Lower lobe of right lung (tissue), 2 donors: ENCODE measurements at places on chromosomes 2 and 18. TPM values are rescaled to one million over a fixed set of nuclear protein-coding genes. Genes with fewer than 3 reads are reported as not detected.
A peak's percentile ranks its signal among the peaks of the same experiment; 100 is the strongest.

DNA sequence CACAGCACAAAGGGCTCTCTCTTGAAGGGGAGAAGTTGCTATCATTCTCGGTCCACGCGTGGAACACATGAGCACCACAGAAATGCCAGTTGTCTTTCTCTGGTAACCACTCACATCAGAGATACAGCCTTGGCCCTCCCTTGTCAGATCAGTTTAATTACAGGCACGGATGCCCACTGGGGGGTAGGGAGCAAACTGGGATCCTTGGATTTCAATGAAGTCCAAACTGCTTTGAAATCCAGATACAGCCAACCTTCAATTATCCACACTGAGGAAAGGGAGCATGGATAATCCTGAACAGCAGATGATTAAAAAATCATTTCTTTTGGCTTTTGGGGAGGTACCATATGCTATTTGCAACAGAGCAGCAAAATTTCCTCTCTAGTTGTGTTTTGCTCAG, 63.7 kb upstream of the DAPL1 start:
- peaks cover 4% of the 10 kb centered on the region for H3K4me1 ChIP-seq
- no peak overlapping the region for H3K4me3 ChIP-seq
- DNase-seq, result no peak
- H3K36me3 ChIP-seq, result no peaks in the 10 kb centered on the region
- H3K27me3 ChIP-seq, result no peaks in the 10 kb centered on the region

- no peak for DNase-seq
- peak overlapping the region; percentile 9 for H3K4me3 ChIP-seq
- no peaks in the 10 kb centered on the region for H3K27me3 ChIP-seq
- H3K36me3 ChIP-seq, result no peaks in the 10 kb centered on the region
- no peak overlapping the region for H3K27ac ChIP-seq
Measured at GRCh38 chr2:195659982-195660890, 3.2 kb downstream of the SLC39A10 start.

GRCh38 chr2:218858671-218859555, 692 bp upstream of the WNT6 start:
- no peak overlapping the region for H3K27ac ChIP-seq
- peaks cover 73% of the 10 kb centered on the region for H3K27me3 ChIP-seq
- H3K4me1 ChIP-seq, result peaks cover 16% of the 10 kb centered on the region
- no peaks in the 10 kb centered on the region for H3K36me3 ChIP-seq
- peak overlapping the region; percentile 32 for H3K4me3 ChIP-seq

DNA sequence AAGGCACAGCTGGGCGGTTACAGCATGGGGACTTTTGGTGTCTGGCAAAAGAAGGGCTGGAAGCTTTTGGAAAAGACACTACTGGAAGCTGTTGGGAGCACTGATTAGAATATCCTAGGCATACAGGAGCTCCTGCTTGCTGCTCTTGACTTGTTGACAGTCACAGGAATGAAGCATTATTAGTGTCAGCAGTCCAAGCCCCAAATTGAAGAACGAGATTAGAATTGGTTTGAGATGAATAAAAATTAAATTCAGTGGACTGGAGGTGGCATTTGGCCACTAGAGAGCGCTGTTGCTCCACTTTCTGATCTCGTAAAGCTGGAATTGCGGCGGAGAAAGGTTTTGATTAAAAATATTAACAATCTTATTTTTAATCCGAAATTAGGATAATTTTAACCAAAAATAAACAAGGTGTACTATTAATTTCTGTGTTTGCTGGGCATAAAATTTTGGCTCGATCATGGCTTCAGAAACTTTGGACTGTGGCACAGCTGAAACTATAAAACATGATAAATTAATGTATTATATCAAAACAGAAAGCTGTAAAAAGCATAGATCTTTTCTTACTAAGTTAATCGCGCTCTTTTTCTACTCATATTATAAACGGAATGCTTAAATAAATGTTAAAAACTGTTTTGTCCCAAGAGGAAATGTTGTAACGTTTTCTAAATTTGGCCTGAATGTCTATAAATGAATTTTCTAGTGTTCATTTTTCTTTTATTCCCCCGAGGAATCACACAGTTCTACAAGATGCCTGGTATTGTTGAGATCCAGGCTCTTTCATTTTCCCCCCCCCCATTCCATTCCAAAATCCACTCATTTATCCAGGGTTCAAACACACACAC, 2.4 kb upstream of the HOXD8 start:
- peaks cover 29% of the 10 kb centered on the region for H3K4me1 ChIP-seq
- no peak overlapping the region for H3K27ac ChIP-seq
- peaks cover 96% of the 10 kb centered on the region for H3K27me3 ChIP-seq
- H3K36me3 ChIP-seq, result no peaks in the 10 kb centered on the region

GRCh38 chr2:109316091-109316490, 187.1 kb downstream of the SH3RF3 start:
- DNase-seq, result no peak
- H3K27ac ChIP-seq, result no peak overlapping the region
- H3K4me3 ChIP-seq, result no peak overlapping the region

DNA sequence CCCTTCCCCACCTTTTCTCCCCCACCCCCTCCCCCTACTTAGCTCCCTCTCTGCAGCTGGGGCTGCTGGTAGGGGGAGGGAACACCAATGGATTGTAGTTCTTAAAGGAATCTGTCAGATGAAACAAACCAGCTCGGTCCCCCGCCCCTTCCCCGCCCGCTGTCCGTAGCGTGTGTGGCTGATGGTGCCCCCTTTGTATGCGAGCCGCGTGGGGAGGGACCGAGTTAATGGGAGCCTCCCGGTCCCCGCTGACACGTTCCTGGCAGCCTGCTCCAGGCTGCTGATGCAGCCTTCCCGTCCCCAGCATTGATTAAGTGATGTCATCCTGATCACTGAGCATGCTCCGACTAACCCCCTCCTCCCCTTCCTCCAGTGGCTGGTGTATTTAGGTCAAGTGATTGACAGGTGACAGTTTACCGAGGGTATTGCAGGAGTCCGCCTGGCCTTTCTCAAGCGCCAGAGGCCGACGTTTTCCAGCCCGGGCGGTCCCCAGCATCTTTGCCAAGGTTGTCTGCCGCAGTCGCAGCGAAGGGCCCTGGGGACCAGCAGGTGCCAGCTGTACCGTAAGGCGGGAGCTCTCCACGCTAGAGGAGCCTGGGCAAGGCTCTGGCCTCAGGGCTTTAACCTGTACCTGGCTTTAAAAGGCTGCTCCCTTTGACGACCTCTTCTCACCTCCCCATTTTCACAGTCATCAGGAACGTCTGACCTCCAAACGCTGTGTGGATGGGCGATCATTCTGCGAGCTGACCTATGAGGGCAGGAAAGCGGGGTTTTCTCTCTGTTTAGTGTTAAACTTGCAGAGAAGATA, 1.8 kb downstream of the KIF5C start:
- peak overlapping the region; percentile 53 for H3K4me3 ChIP-seq
- no peak overlapping the region for H3K27ac ChIP-seq
- DNase-seq, result peak; percentile 46
- H3K4me1 ChIP-seq, result peaks cover 24% of the 10 kb centered on the region
- H3K36me3 ChIP-seq, result no peaks in the 10 kb centered on the region

DNA sequence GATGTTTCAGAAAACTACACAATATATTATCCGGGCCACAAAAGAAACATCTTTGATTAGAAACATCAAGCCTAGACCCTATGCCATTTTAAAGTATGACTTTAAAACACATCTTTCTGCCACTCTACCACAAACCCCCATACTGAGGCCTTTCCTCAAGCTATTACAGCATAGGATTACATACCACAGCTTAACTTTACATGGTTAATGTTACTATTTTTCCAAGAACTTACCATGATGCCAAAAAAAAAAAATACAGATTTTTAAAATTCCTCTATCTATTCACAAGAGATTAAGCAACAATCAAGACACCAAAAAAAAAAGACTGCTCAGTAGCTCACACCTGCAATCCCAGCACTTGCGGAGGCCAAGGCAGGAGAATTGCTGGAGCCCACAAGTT, 9.0 kb downstream of the NCKAP1 start:
- DNase-seq, result no peak
- no peak overlapping the region for H3K4me3 ChIP-seq
- H3K27me3 ChIP-seq, result no peaks in the 10 kb centered on the region
- no peak overlapping the region for H3K27ac ChIP-seq
- H3K4me1 ChIP-seq, result peaks cover 34% of the 10 kb centered on the region

DNA sequence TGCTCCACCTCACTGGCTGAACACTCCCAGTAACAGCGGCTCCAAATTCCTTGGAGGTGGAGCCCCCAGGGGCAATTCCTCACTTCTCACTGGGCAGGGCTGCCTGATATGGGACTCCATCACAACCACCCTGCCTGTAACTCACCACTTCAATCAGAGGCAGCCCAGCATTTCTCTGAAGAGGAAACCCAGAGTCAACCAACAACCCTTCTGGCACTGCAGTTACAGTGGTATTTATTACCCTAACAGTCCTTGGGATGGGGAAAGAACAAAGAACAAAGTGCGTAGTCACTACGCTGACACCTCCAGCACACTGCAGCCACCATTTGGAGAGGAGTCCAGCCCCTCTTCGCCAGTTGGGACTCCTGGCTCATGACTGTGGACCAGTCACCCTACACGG, 85.7 kb upstream of the GALNT13 start:
- no peak overlapping the region for H3K27ac ChIP-seq
- H3K27me3 ChIP-seq, result no peaks in the 10 kb centered on the region
- no peak overlapping the region for H3K4me3 ChIP-seq
- DNase-seq, result no peak
- no peaks in the 10 kb centered on the region for H3K4me1 ChIP-seq
- no peaks in the 10 kb centered on the region for H3K36me3 ChIP-seq

- no peaks in the 10 kb centered on the region for H3K4me1 ChIP-seq
- no peaks in the 10 kb centered on the region for H3K27me3 ChIP-seq
- H3K36me3 ChIP-seq, result no peaks in the 10 kb centered on the region
Measured at GRCh38 chr2:108270768-108271506, 17.8 kb upstream of the SULT1C2 start.

DNA sequence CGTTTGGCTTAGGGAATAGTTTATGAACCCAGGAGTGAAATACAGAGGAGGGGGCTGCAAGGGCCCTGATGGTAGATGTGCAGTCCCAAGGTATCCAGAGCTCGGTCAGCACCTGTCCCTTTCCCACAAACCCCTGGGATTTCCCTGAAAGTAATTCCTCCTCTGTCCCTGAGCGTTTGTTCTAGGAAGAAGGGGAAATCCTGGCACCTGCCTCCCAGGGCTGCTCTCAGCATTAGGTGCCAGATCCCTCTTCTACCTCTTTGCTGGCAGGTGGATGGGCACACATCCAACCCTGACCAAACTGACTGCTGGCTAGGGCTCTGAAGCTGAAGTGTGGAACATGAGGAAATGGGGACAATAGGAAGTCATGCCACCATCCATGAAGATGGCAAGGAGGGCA, 824.0 kb downstream of the SLC4A3 start:
- no peaks in the 10 kb centered on the region for H3K4me1 ChIP-seq
- H3K4me3 ChIP-seq, result no peak overlapping the region
- H3K27me3 ChIP-seq, result no peaks in the 10 kb centered on the region
- no peaks in the 10 kb centered on the region for H3K36me3 ChIP-seq

- no peak overlapping the region for H3K27ac ChIP-seq
- H3K4me1 ChIP-seq, result no peaks in the 10 kb centered on the region
Measured at GRCh38 chr18:38887671-38888020, 1322.0 kb upstream of the CELF4 start.

- DNase-seq, result no peak
- no peak overlapping the region for H3K27ac ChIP-seq
- H3K27me3 ChIP-seq, result no peaks in the 10 kb centered on the region
Measured at GRCh38 chr2:188414411-188414810, 122.7 kb downstream of the GULP1 start.

- no peak for DNase-seq
- no peaks in the 10 kb centered on the region for H3K27me3 ChIP-seq
- H3K36me3 ChIP-seq, result no peaks in the 10 kb centered on the region
- H3K4me3 ChIP-seq, result no peak overlapping the region
- H3K4me1 ChIP-seq, result peaks cover 47% of the 10 kb centered on the region
Measured at GRCh38 chr2:55102056-55102812, 52.0 kb upstream of the RTN4 start.

DNA sequence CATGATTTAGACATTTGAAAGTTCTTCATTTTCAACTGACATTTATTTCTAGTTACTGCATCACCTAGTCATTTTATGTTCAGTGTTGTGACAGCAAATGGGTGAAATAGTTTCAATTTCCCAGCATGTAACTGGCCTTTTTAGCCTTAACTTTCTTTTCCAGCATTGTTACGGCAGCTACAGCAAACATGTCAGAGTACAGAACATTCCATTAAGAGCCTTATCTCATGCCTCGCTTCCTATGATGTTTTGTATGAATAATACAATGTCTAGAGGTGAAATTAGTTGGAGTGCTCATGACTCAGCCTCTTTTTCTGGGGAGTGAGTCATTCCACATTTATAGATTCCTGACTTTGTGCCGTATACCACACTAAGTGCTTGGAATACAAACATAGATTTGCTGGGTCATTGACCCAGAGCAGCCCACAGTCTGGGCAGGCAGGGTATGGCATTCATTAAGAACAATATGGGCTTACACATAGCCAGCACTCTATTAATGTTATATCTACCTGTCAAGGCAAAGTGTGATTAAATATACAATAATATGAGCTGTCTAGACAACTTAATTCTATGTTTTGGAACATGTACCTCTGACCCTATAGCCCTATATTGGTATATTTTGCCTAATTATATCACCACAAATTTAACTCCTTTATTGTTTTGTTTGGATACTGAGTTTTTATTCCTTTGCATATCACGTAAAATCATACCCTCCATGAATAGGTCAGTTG, 72.2 kb downstream of the MAP2 start:
- H3K4me3 ChIP-seq, result no peak overlapping the region
- no peak for DNase-seq
- H3K36me3 ChIP-seq, result no peaks in the 10 kb centered on the region
- H3K4me1 ChIP-seq, result peaks cover 17% of the 10 kb centered on the region
- H3K27ac ChIP-seq, result peak overlapping the region; percentile 74

DNA sequence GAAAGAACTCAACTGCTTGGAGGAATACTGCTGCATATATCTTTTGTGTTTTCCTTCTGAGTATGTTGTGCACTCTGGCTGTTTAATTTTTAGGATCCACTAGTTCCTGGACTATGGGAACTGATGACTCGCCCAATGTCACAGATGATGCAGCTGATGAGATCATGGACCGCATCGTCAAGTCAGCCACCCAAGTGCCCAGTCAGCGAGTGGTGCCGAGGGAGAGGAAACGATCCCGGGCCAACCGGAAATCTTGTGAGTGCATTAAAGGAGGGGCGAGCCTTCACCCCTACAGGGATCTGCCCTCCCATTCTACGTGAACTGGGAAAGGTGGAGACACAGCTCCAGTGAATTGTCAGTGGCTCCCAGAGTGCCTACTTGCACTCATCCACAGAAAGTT, 59.6 kb downstream of the TPGS2 start:
- H3K4me1 ChIP-seq, result no peaks in the 10 kb centered on the region
- no peak for DNase-seq
- no peak overlapping the region for H3K4me3 ChIP-seq
- H3K36me3 ChIP-seq, result no peaks in the 10 kb centered on the region

GRCh38 chr2:139077099-139077737, 297.0 kb upstream of the NXPH2 start:
- H3K4me1 ChIP-seq, result no peaks in the 10 kb centered on the region
- no peaks in the 10 kb centered on the region for H3K27me3 ChIP-seq
- H3K27ac ChIP-seq, result no peak overlapping the region
- no peak overlapping the region for H3K4me3 ChIP-seq

Gene LYPD1
- total RNA-seq, result 1.5 TPM

Gene TMSB10
- 1,739 TPM for total RNA-seq

Gene RMDN2
- 21.9 TPM for total RNA-seq

Gene COL4A4
- total RNA-seq, result 24.3 TPM

Gene DSG3
- total RNA-seq, result not detected

Gene CD28
- total RNA-seq, result 2.2 TPM

Gene NOL4
- total RNA-seq, result 0.56 TPM
